ENCODE measurements at places on chromosomes 4 and X.

DNA sequence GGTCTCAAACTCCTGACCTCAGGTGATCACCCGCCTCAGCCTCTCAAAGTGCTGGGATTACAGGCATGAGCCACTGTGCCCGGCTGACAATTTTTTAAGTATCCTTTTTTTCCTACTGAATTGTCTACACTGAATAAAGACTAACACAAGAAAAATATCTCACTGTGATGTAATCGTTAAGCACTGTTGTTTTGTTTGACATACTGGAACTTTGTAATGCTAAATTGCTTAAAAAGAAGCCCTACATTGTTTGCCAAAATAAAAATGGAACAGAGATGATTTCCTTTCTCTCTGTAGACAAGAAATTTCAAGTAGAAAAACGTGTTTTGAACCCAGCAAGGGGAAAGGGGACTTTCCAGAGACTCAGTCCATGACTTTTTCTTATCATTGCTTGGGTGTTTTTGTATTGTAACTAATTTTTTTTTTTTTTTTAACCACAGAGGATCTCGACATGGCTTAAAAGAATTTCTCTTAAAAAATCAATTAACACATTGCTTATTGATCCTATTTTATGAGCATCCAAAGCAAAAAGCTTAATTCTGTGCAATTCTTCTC lies 74.9 kb downstream of the TMEM156 start:
- DNase-seq = no peak

DNA sequence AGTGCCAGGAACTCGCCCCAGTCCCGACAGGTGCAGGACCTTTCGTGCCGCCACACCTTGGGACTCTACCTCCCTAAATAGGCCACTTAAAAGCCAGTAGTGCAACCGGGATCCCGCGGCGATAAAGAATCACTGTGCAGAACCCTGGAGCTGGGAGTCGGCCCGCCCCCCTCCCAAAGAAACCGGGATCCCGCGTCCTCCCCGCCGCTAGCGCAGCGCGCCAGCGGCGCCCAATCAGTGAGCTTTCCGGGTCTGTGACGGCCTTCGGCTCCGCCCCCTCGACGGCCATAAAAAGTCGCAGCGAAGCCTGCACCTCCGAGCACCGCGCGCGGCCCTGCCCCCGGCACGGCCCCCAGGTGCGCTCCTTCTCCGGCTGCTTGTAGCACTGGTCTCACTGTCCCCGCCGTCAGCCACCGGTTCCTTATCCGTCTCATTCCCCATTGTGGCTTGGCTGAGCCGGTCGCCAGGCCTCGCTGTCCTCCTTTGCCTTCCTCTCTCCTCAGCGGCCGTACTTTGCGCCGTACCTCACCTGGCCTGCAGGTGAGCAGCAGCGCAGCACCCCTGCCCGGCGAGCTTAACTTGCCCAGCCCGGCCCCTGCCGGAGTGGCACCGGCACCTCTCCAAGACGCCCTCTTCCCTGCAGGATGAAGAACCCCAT lies at the start of gene LRAT:
Gene LRAT (plus strand): TSS at position 318 of the 658 bp plus-strand sequence. CDS start 327 bp downstream, at position 645.
- no peak for DNase-seq

DNA sequence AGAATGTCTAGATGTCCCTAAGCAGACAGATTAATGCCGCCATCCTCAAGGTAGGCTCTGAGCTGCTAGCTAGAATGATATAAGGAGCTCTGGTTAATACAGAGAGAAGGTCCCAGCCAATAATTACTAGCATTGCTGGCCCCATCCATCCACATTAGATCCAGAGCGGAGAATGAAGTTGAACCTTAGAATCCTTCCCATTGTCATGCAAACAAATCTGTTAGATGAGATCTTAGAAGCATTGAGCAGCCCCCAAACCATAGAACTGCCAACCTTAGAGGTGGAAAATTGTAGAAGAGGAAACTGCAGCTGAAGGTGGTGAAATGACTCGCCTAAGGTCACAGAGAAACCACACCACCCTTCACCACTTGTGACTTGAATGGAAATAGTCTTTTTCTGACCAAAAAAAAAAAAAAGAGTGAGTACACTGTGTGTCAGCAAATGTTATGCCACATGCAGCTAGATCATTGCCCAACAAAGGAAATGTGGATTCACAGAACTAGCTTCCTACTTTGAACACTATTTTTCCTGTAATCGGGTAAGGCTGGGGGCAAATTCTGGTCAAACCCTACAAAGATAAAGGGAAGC lies 162.1 kb downstream of the SMIM20 start:
- DNase-seq = no peak

DNA sequence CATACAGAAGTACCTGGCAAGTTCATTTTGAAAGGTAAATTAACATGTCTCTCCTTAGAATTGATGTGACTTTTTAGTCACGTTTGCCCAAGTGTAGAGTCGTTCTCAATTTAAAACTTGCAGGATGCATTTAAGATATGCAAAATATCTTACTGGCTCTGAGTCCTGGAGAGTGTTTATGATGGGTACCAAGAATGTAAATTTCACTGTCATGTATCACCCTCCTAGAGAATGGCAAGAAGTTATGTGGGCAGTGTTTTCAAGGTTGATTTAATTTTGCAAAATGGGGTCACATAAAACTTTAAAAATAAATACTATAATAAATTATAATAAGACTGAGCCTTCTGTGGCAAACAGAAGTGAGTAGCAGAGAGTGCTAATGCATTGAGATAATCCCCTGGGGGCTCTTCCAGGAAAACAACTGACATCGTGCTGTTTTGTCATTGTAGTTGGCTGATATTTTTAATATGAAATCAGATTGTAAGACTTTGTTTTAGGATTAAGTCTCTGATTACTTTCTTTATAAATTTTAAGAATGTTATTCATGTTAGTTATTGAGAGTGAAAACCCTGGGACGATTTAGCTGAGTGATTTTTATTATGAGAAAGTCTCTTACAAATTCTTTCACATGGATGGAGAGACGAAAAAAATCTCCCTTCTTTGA lies 103.0 kb downstream of the AFF1 start:
- DNase-seq = peak; percentile 16

GRCh38 chr4:189305500-189305899 lies 635.2 kb upstream of the FRG1 start:
- DNase-seq = no peak

Measured in OCI-LY7 (cell line).